ENCODE measurements at places on chromosomes 12 and 14.

- DNase-seq: no peak
Observed at GRCh38 chr14:102927878-102928411, 5.5 kb downstream of the AMN start.

GRCh38 chr12:60174941-60175340, 579.1 kb downstream of the SLC16A7 start:
- no peak for DNase-seq

- no peak for DNase-seq
Observed at GRCh38 chr12:108665608-108666202, 32.0 kb upstream of the SELPLG start.

- no peak for DNase-seq
Observed at GRCh38 chr12:72075401-72075800, 136.8 kb downstream of the TPH2 start.
